ENCODE measurements at places on chromosomes 2 and 18.

- DNase-seq, result peak; percentile 61
Measured at GRCh38 chr2:178194600-178195389, 483 bp downstream of the OSBPL6 start.

DNA sequence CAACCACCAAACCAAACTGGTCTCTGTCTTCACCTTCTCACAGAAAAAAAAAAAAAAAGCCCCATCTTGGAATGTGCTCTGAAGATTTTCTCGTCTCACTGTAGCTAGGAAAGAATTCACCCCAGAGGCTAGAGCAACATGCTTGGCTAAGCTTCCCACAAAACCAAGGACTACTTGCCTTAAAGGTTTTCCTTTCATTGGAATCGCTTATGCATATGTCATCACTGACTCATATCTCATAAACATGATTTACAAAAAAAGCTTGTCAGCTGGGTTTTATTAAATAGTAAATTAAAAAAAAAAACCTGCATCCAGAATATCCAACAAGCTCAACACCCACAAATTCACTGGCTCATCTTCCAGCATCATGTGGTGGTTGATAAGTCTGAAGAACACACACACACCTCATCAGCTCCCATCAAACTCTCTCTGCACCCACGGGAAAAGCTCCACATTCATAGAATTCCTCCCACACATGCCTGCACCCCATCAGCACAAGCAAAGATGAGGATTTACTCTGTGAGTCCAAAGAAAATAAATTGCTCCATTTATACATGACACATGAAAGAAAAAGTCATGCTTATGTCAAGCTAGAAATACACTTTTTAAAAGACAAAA is 182.0 kb upstream of the TRIB2 start:
- DNase-seq, result no peak

GRCh38 chr18:13550418-13551304 is 175.7 kb downstream of the FAM210A start:
- DNase-seq, result no peak

GRCh38 chr2:27128668-27129571 is 5.3 kb downstream of the ABHD1 start:
- no peak for DNase-seq

GRCh38 chr2:101446869-101447268 is 28.0 kb downstream of the RFX8 start:
- DNase-seq, result no peak

DNA sequence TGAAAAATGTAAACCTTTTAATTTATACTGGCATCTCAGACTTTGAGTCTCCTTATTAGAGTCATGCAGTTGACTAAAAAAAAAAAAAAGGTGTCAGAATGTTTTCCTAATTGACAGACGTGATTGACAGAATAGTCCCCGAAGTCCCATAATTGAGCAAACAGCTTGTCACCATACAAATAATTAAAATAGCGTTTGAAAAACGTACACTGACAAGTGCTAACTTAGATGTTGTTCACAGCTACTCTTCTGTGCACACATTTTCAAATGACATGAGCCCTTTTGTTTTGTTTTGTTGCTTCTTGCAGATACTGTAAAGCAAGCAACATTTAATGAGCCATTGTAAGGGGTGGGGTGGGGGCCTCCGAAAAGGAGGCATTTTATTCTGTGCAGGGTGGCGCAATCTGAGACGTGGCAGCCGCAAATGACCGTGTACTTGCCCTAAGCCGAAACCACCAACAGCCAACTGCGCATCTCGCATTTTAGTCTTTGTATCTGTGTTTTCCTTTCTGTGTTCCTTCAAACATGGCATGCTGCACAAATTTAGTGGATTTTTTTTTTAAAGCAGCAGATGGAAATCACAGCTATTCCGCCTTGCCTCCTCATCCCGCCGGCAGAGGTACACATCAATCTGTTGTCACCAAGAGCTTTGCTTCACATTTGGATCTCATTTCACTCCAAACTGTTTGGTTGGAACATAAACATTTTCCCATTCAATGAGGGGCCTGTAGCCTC is 52.4 kb downstream of the LPIN1 start:
- DNase-seq, result no peak

GRCh38 chr2:163716101-163716500 is 19.7 kb downstream of the FIGN start:
- no peak for DNase-seq

Measured in left ventricle myocardium superior (tissue), 1 donor.